Activated CD4-positive, alpha-beta T cell treated with anti-CD3 and anti-CD28 coated beads, Interleukin-2, amount 10 ng/mL, durations not matched to agents 7 days and 5 days (primary cell): ENCODE measurements at places on chromosomes 1 and 21.
A peak's percentile ranks its signal among the peaks of the same experiment; 100 is the strongest.

DNA sequence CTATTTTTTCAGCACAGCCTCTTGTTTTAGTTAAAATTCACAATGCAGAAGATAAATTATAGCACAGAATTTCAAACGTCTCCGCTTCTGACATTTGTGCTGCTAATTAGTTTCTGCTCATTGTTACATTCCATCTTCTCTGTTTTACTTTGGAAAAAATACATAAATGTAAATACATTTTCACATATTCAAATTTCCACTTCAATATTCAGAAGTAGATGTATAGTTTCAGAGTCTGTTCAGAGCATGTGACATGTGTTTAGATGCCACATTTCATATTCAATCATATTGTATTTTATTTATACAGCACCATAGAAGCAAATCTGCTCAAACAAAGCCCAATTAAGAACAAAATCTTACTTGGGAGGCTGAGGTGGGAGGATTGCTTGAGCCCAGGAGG is 19.6 kb downstream of the TMEM35B start:
- no peak for DNase-seq

DNA sequence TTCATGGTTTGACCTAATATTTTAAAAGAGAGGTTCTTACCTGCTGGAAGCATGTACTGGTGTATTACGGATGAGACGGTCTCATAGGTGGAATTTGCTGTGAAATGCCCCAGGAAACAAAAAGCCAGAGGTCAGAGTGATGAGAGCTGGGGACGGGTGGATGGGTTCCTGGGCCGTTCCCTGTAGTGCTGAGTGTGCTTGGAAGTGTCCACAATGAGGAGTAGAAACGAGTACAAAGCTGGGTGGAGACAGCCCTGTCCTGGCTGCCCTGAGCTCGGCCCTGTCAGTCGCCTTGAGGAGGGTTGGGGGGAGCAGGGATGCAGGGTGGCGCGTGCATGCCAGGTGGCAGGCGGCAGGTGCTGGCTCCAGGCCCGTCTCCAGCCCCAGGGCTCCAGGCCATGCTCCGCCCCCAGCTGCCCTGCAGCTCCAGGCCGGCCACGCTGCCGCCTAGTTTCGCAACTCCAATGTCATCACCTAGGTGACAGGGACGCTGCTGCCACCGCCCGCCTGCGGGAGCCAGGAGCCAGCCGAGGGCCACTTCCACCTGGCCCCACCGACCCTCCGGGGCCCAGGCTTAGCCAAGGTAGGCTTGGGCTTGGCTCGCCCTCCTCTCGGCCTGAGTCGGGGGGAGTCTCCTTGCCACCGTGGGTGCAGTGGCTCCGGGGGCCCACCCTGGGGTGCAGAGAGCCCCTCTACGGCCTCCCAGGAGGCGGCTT is 16.4 kb downstream of the TP73 start:
- DNase-seq = no peak

DNA sequence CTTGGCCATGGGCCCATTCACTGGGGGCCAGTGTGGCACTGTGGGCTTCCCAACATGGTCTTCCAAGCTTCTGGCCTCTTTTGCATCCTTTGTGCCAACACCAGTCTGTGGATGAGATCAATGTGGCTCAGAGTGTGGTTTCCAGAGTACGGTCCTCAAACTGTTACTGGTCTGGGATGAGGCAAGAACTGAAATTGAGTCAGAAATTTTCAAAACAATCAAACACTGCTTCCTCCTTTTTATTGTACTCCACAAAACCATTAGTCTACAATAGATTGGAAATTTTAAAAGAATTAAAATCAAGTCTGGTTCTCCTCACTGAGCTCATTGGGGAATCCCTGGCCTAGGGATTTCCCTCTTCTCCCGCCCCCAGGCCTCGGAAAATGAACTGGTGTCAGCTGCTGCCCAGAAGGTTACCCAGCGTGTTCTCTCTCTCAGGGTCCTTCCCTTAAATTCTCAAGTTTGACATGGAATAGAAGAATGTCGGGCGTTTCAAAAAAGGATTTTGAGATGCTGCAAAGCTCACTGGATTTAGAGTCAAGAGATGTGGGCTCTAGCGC is 222.0 kb downstream of the SDCCAG8 start:
- DNase-seq = no peak

GRCh38 chr1:234882898-234883297 is 245.7 kb downstream of the TOMM20 start:
- no peak for DNase-seq

GRCh38 chr1:237736372-237737029 is 154.2 kb downstream of the ZP4 start:
- DNase-seq = peak; percentile 24

DNA sequence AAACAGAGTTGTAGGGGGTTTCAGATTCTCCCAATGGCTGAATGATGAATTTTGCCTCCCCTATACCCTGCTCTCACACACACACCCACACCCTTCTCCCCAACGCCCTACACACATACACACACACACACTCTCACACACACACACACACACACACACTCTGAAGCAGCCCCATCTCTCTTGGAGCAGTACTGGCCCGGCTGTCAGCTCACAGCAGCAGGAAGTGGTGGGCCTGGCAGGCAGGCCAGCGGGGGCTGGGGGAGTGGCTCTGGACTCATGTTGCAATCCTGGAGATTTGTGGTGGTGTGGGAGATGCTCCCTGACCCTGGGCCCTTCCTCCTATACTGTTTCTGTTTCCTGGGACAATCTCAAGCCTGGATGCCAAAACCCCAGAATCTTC is 2.2 kb downstream of the IKBKE start:
- DNase-seq = peak; percentile 23

GRCh38 chr1:152501704-152502103 is 8.9 kb upstream of the LCE5A start:
- no peak for DNase-seq

DNA sequence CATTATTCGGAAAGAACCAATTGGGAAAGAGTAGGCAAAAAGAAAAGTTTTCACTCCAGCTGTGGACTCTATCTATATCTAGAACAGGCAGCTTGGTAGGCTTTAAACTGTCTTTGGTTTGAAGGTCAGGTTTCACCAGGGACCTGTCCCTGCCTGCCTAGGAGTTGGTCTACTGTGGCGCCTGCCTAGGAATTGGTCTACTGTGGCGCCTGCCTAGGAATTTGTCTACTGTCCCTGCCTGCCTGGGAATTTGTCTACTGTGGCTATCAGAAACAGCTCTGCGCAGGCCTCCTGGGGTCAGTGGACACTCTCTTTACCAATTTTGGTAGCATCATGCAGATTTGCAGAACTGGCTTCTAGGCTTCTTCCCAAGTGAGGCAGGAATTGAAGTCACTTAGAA is 13.8 kb downstream of the USP25 start:
- DNase-seq = no peak

GRCh38 chr1:7648761-7649384 is 122.2 kb upstream of the VAMP3 start:
- DNase-seq = no peak

- DNase-seq = no peak
Measured at GRCh38 chr1:51636764-51637522, 20.1 kb downstream of the OSBPL9 start.

DNA sequence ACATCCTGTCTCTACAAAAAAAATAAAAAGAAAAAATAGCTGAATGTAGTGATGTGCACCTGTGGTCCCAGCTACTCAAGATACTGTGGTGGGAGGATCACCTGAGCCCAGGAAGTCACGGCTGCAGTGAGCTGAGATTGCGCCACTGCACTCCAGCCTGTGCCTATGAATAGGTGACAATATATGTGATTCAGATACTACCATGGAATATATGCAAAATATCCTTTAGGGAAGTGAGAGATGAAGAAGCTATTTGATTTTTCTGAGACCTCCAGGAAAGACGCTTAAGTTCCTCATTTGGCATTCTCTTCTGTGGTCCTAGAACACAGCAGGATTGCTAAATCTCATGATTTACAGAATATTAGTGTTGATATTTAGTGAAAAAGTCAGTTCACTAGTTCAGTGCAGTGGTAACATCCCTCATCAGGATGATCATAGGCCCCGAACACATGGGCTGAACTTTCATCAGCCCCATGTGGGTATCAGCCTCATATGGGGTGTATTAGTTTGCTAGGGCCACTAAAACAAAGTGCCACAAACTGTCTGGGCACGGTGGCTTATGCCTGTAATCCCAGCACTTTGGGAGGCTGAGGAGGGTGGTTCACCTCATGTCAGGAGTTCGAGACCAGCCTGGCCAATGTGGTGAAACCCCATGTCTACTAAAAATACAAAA is 6.0 kb upstream of the VASH2 start:
- DNase-seq = no peak

DNA sequence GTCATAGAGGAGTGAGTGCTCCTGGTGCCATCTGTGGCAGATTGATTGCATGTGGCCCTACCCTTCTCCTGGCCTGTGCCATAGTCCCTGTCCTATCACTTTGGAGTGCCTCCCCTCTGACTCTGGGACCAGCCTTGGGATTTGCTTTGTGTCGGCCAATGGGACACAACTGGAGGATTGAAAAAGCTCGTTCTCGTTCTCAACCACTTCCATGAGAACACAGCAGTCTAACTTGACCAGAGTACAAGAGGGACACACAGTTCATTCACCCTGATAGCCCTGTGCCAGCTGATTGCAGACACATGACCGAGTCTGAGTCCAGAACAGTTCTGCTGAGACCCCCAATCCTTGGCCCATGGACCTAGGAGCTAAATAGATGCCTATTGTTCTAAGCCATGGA is 47.8 kb downstream of the C1orf198 start:
- no peak for DNase-seq

DNA sequence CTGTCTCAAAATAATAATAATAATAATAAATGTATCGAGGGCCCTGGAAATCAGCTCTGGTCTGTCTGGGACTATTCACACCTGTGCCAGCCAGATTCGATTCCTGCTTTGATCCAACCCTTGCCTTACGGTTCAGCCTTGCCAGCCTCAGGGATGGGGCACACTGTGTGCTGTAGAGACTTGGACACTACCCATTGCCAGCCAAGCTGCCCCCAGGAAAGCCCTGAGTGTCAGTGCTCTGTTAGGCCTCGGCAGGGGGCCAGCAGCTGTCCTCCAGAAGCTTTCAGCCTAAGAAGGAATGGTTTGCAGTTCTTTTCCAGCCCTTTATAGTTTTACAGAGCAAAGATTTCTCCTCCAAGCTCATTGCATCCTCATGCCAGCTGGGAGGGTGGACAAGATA is 96.2 kb upstream of the RUNX3 start:
- no peak for DNase-seq

- no peak for DNase-seq
Measured at GRCh38 chr21:28821276-28822122, 171.2 kb downstream of the LTN1 start.

DNA sequence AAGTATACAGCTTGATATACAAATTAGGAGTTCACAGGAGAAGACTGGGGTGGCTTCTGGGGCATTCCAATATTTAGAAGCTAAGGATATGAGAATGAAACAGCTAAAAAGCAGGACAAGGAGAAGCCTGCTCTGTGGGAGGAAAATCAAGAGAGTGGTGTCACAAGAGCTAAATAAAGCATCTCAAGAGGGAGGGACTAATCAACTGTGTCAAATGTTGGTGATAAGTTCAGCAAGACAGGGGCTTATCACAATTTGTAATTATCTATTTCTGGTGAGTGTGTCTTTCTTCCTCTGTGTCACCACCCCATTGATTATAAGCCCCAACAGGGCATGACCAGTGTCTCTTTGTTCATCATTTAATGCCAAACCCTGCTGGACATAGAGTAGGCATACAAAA is 295.8 kb upstream of the DUSP10 start:
- DNase-seq = no peak
